Neural crest cell (in vitro differentiated cells): ENCODE measurements at places on chromosomes 3 and 15. TPM values are rescaled to one million over a fixed set of nuclear protein-coding genes. Genes with fewer than 3 reads are reported as not detected.
A peak's percentile ranks its signal among the peaks of the same experiment; 100 is the strongest.

DNA sequence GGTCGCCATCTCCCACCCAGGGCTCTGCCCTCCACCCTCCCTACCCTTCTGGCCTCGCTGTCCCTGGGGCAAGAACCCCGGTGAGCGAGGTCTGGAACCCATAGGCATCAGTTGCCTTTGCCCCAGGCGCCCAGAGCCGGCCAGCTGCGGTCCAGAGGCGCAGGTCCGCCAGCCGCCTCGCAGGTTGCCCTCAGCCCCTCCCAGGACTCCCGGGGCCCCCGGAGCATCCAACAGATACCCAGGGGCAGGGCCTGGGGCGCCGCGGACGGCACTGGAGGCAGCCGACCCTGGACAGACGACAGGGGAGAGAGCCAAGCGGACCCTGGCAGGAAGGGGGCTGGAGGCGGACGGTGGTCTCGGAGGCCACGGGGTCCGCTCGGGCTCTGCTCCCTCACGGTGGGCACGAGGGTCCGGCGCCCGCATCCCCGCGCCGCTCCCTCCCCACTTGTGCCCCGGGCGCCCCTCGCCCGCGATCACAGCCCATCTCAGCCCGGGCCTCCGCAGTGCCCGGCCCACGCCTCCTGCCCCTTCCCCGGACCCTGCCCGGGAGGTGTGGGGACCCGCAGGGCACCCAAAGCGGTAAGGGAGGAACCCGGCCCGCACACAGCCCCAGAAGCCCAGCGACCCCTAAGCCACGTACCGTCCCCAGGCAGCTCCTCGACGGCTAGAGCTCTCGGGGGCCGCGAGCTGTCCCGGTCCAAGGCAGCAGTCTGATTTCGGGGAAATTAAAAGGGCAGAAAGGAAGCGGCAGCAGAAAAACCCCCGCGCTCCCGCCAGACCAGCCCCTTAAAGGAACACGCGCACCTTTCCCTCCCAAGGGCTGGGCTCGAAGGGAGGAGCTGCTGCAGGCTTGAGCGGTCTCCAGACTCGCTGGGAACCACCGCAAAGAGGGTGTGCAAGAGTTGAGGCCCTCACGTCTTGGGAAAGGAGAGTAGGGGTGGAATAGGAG, at the start of gene HAPLN3:
Gene HAPLN3 (minus strand): TSS at position 726 of the 949 bp plus-strand sequence. CDS start 8,246 bp downstream, outside the sequence.
- H3K36me3 ChIP-seq = no peaks in the 10 kb centered on the region
- no peak within 1 kb of the TSS for H3K27ac ChIP-seq
- peak; percentile 24 for DNase-seq
- H3K27me3 ChIP-seq = peaks cover 29% of the 10 kb centered on the region

TRA2B gene
- total RNA-seq = 314 and 329 TPM in 2 replicates

TMEM207 gene
- not detected in 2 replicates for total RNA-seq

GOLGA8J gene
- 0.32 and 0.54 TPM in 2 replicates for total RNA-seq

DNA sequence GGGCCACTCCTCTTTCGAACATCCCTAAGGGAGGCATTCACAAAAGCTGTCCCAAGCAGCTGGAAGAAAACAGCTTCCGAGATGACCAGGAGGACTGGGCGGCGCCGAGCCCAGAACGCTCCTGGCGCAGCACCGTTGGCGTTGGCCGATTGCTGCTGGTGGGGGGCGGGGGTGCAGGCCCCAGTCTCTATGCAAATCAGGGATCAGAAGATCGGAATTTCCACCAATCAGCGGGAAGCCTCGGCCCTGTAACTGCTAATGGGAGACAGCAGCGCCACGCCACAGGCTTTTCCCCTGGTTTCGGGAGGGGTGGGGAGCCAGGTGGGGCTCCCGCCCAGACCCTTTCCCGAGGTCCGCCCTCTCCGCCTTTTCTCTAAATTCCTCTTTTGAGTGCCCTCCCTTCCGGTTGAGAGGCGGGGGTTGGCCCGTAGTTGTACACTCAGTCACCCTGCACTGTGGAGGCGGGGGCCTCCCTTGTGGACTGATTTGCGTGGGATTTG, 27.0 kb downstream of the HMCES start:
- H3K4me1 ChIP-seq = peaks cover 23% of the 10 kb centered on the region
- peak overlapping the region; percentile 91 for H3K27ac ChIP-seq
- H3K36me3 ChIP-seq = peaks cover 19% of the 10 kb centered on the region
- DNase-seq = peak; percentile 62

DNA sequence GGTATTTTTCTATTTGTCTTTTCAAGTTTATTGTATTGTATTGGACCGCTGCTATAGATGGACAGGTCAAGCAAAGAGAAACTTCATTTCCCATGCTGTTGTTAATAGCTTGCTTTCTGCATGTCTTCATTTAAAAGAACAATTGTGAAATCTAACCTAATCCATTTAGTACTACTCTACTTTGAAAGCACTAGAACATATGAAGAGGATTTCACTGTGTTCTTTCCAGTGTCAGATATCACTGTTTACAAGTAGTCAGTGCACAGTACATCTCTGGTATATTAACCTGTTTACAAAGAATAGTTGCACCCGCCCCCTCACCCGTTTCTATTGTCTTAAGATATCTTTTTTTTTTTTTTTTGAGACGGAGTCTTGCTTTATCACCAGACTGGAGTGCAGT, 21.8 kb upstream of the EDEM1 start:
- H3K4me1 ChIP-seq = peaks cover 20% of the 10 kb centered on the region
- H3K4me3 ChIP-seq = no peak overlapping the region
- H3K27me3 ChIP-seq = no peaks in the 10 kb centered on the region
- no peak for DNase-seq
- H3K36me3 ChIP-seq = no peaks in the 10 kb centered on the region

CYB561D2 gene
- total RNA-seq = 11.7 and 12.8 TPM in 2 replicates

DNA sequence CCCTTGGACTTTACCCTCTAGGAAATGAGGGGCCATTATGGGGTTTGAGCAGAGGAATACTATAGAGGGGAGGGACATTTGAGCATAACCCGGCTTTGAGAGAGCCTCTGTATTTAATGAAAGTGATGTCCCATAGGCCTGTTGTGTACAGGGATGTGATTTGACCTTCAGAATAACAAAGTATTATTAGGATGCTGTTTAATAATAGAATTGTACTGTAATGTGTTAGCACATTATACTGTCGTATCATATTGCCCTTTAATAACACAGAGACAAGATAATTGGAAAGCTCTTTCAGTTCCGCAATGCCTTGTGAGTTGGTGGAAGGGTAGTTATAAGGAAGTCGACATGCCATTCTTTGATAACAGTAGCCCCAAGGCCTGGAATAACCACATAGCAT, 328.3 kb downstream of the RYR3 start:
- no peak for DNase-seq
- peaks cover 6% of the 10 kb centered on the region for H3K4me1 ChIP-seq
- H3K27me3 ChIP-seq = no peaks in the 10 kb centered on the region

DNA sequence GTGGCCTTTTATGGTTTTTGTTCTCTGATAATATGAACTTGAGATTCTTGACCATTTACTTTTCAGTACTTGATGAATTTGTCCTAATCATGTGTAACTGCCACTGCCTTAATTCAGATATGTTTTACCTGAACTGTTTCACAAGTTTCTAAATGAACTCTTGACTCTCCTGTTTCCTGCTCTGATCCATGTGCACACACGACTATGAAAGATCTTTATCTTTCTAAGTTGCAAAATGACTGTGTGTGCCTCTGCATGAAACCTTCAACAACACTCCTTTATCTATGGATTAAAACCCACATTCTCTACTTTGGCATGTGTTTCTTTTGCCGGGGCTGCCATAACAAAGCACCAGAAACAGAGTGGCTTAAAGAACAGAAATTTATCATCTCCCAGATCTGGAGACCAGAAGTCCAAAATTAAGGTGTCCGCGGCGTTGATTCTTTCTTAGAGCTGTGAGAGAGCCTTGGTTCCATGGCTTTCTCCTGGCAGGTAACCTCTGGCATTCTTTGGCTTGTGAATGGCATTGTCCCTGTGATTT, 275.0 kb downstream of the ADAMTSL3 start:
- no peak overlapping the region for H3K27ac ChIP-seq
- no peak overlapping the region for H3K4me3 ChIP-seq
- H3K27me3 ChIP-seq = peaks cover 6% of the 10 kb centered on the region
- no peak for DNase-seq

CD80 gene
- not detected in 2 replicates for total RNA-seq

HHLA2 gene
- total RNA-seq = not detected in 2 replicates

DNA sequence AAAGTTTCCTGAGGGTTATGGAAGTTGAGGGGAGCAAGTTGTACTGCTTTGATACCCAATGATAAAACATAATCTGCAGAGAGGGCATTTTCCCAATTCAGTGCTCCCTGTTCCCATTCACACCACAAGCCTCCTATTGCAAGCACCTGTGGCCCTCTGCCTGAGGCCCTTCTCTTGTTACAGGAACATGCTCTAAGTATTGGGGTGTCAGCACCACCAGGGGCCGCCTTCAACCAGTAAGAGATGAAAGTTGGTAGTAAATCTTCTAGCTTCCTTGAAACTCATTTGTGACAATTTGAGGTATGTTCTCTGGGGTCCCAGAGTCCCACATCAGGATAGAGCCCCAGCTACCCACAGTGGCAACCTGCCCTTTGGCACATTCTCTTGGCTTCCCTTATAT, 265.4 kb upstream of the ARHGEF26 start:
- H3K36me3 ChIP-seq = no peaks in the 10 kb centered on the region
- H3K27me3 ChIP-seq = no peaks in the 10 kb centered on the region
- H3K4me1 ChIP-seq = peaks cover 14% of the 10 kb centered on the region
- H3K4me3 ChIP-seq = no peak overlapping the region

DNA sequence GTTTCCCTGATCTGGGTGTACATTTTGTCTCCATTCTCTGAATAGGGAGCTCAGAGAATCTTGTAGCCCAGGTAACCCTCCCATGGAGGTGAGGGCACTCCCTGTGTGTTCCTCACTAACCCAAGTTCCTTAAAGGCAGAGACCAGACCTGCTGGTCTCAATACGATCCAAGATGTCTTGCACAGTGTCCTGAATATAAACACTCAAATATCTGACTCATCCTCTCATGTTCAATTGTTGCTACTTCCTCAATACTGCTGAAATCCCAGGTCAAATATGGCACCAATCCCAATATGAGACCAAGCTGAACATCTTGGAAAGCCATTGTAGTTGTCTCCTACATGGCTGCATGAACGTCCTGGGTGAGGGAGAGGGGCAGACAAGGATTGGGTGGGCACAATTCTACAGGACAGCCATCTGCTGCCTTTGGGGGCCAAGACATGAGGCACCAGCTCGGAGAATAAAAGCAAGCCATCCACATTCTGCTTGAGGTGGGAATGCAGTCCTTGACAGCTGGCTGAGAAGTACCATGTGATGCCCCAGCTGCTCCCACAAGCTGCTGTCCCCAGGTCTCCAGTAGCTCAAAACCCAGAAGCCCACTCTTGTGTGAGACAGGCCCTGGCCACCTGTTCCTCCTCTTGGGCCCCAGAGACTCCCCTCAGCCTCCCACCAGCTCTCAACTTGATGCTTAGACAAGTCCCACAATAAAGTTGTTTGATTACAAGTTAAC, 18.2 kb downstream of the TBC1D2B start:
- no peak for DNase-seq
- H3K27ac ChIP-seq = no peak overlapping the region
- H3K4me1 ChIP-seq = peaks cover 23% of the 10 kb centered on the region
- no peak overlapping the region for H3K4me3 ChIP-seq
- no peaks in the 10 kb centered on the region for H3K27me3 ChIP-seq
- H3K36me3 ChIP-seq = no peaks in the 10 kb centered on the region

SCN11A gene
- 0.48 and 0.63 TPM in 2 replicates for total RNA-seq

ZNF654 gene
- total RNA-seq = 7.2 and 8.6 TPM in 2 replicates

DNA sequence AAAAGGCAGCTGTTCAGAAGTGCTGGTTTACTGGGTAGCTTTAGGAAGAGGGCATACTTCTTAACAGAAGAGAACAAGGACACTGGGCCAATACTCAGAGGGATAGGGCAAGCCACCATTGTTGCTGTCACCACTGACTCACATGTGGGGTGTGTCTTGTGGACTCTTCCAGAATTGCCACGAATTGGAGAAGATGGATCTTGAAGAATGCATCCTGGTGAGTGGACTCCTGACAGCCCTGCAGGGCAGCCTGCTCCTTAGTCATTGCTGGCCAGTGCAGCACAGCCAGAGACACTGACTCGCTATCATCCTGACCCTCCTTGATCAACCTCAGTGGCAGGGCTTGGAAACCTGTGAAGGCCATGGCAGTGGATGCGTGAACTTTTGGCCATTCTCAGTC, 62.3 kb downstream of the UBP1 start:
- H3K36me3 ChIP-seq = peaks cover 9% of the 10 kb centered on the region
- H3K4me1 ChIP-seq = no peaks in the 10 kb centered on the region
- H3K27ac ChIP-seq = no peak overlapping the region

DNA sequence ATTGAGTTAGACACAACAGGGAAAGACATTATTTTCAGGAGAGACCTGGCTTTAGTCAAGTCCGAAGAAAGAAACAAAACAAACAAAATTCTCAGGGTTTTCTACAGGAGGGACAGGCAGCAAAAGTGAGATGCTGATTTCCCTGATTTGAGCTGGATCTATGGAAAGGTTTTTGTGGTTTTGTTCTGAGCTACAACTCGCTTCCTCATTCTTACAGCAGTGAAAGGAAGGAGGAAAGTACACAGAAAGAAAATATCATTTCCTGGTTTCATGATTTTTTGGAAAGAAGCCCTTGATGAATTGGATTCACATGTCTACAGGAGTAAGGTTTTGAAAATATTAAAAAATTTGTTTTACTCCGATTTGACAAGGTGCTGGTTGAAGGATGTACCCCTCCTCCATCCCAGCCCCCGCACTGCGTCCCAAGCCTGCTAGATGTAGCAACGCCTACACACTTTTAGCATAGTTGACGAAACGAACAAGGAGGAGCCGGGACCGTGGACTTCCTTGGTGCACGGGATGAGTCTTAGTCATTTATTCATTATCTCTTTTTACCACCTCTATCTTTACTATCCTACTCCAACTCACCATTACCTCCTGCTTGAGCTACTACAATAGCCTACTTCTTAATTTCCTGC, 10.8 kb downstream of the PRICKLE2 start:
- no peak for DNase-seq
- H3K4me1 ChIP-seq = peaks cover 43% of the 10 kb centered on the region
- no peaks in the 10 kb centered on the region for H3K27me3 ChIP-seq
- peaks cover 3% of the 10 kb centered on the region for H3K36me3 ChIP-seq

- DNase-seq = no peak
- H3K27me3 ChIP-seq = no peaks in the 10 kb centered on the region
- no peak overlapping the region for H3K4me3 ChIP-seq
- no peaks in the 10 kb centered on the region for H3K36me3 ChIP-seq
Observed at GRCh38 chr3:51715977-51716294, 9.1 kb downstream of the GRM2 start.

- H3K27ac ChIP-seq = no peak overlapping the region
- no peak for DNase-seq
- H3K4me3 ChIP-seq = no peak overlapping the region
- H3K4me1 ChIP-seq = no peaks in the 10 kb centered on the region
- peaks cover 3% of the 10 kb centered on the region for H3K27me3 ChIP-seq
Observed at GRCh38 chr3:5080779-5081550, 41.1 kb upstream of the ARL8B start.

IMPG2 gene
- total RNA-seq = 0.40 and 0.52 TPM in 2 replicates

GRCh38 chr3:48989796-48990635, at the start of gene P4HTM:
P4HTM (plus strand) TSS chr3:48990241; CDS start chr3:48990257, 16 bp downstream.
- H3K36me3 ChIP-seq = peaks cover under 1% of the 10 kb centered on the region
- peak; percentile 63 for DNase-seq
- H3K4me1 ChIP-seq = peaks cover 31% of the 10 kb centered on the region
- H3K27ac ChIP-seq = peak within 1 kb of the TSS; percentile 98
- no peaks in the 10 kb centered on the region for H3K27me3 ChIP-seq
- peak within 1 kb of the TSS; percentile 95 for H3K4me3 ChIP-seq

- no peak for DNase-seq
- no peak overlapping the region for H3K27ac ChIP-seq
- no peaks in the 10 kb centered on the region for H3K27me3 ChIP-seq
- H3K4me3 ChIP-seq = no peak overlapping the region
- no peaks in the 10 kb centered on the region for H3K4me1 ChIP-seq
Observed at GRCh38 chr3:114518206-114518808, 224.5 kb downstream of the TIGIT start.
